ENCODE measurements at places on chromosomes 2 and 18. TPM values are rescaled to one million over a fixed set of nuclear protein-coding genes. Genes with fewer than 3 reads are reported as not detected.

- no peak for DNase-seq
Measured at GRCh38 chr18:13288509-13289133, 70.1 kb downstream of the LDLRAD4 start.

DNA sequence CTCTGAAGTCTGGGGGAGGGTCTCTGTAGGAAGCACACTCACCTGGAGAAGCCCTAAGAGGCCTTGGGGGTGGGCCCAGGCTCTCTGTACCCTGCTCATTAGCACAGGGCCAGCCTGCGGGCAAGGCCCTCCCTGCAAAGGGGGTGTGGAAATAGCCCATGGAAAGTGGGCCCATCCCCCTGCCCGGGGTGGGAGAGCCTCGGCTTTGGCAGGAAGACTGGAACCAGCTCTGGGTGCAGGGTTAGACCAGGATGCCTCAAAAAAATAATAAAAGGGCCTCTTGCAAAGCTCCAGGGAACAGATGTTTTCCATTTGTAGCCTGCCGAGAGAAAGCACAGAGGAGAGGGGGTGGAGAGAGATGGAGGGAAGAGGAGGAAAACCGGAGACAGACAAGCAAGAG lies 98.7 kb downstream of the STPG4 start:
- DNase-seq = no peak

DNA sequence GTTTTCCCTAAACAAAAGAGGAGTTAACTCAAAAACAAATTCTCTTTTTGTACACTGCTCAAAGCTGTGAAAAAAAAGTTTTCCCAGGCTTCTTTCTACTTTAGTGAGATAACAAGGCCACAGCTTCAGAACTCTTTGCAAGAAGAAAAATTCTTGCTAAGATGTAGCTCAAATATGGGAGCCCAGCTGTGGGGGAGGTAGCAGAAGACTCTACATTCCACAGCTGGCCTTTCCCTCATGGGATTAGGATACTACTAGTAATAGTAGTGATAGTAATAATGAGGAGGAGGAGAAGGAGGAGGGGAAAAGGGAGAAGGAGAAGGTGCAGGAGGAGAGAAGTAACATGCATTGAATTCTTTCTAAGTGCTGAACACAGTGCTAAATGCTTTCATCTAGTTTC lies 19.2 kb upstream of the CERS6 start:
- DNase-seq = no peak

DNA sequence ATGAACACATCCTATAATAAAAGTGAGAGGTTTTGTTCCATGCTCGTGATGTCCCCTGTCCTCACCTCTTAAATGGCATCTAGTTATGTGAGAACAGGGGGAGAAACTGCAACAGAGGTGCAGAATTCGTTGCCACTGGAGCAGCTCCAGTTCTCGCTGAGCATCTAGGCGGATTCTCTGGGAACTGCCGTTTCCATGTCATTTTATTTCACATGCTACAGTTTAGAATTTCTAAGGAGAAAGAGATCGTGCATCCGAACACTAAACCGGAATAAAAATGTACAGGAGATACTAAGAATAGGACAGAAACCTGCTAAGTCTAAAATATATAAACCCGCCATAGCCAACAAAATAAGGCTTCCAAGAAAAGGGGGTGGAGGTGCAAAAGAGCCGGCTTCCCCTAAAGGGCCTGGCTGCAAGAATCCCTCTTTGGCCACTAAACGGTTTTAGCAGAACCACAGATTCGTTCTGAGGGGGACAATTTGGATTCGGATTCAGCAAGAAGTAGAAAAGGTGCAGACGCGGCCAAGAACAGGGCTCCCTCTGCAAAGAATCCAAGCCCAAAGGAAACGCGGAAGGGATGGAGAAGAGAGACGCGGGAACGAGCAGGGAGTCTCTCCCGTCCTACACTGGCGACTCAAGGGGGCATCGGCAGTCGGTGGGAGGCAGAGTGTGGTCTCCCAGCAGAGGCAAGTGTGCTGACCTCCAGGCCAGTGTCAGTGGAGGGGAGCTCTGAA lies 1.3 kb downstream of the TMEM163 start:
- no peak for DNase-seq

GRCh38 chr2:22932288-22932687 lies 452.7 kb upstream of the KLHL29 start:
- DNase-seq = no peak

- DNase-seq = peak; percentile 72
Measured at GRCh38 chr2:159285929-159286708, at the start of gene WDSUB1. Gene WDSUB1 (minus strand): TSS chr2:159286703. CDS start chr2:159283069, 3,634 bp downstream.

DNA sequence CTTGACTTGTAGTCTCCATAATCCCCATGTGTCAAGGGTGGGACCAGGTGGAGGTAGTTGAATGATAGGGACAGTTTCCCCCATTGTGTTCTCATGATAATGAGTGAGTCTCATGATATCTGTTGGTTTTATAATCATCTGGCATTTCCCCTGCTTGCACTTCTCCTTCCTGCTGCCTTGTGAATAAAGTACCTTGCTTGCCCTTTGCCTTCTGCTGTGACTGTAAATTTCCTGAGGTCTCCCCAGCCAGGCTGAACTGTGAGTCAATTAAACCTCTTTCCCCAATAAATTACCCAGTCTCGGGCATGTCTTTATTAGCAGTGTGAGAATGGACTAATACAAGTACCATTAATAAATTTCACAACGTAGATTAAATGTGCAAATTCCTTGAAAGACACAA lies 102.3 kb upstream of the EPB41L5 start:
- no peak for DNase-seq

DNA sequence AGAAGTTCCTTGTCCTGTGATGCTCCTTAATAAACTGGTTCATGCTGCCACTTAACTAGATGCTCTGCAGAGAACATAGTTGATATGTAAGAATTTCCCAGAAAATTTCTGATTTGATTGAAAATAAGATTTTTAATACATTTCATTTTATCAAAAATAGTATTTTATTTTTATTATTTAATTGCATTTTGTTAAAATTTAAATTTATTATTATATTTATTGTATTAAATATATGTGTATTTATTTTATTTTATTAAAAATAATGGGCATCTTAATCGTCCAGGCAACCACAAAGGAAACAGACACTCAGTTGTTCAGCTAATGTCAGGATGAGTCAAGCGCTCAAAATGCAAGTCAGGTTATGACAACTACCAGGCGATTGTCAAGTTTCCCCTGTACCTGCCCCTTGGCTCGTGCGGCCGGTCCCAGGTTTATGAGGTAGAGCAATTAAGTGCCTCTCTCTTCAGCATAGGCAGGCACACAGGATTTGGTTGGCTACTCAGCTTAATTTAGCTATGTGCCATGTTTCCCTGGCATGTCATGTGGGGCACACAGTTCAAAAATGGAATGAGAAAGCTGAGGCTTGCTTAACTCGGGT lies 361.2 kb downstream of the RND3 start:
- DNase-seq = no peak

Gene BCL11A
- 139 TPM for total RNA-seq

DNA sequence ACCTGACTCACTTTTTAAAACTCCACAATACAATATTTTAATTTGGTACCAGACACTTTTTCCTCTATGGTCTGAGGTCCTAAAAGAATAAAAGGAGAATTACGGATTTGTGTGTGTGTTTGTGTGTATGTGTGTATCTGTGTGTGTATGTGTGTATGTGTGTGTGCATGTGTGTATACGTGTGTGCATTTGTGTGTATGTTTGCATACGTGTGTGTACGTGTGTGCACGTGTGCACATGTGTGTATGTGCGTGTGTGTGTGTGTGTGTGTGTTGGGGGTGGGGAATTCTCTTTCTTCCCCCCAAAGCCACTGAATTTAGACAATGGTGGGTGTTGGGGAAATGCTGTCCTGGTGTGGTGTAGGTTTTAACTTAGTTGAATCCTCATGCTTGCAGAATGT lies 807.7 kb upstream of the SALL3 start:
- no peak for DNase-seq

DNA sequence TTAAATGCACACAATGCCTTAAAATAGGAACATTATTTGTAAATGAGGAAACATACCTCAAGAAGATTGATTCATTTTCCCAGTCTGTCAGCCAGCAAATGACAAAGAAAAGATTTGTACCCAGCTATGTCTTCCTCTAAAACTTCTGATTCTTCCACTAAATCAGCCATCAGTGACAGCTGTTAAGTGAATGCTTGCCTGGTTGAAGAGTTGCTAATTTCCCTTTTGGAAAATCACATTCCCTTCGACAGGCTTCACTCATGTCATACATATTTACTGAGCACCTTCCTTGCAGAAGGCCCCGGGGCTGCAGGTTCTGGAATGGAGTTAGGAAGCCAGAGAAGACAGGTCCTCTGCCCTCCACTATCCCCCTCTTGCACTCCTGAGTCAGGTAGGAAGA lies 112.0 kb upstream of the SLC66A3 start:
- DNase-seq = no peak

Gene TMEM214
- total RNA-seq = 88.8 TPM

DNA sequence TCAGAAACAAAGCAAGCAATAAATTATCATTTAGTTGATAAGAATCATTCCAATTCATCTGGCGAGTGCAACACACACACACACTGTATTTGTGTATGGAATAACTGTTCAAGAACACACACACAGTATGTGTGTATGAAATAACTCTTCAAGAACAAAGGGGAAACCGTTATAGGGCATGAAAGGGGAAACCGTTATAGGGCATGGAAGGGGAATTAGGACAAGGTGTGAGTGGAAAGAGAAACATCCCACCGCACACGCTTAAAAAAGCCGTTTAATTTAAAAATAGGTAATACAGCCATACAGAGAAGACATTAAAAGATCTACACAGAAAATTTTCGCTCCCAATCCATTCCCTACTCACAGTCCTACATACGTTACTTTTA lies 607 bp upstream of the TSN start:
- DNase-seq = no peak

DNA sequence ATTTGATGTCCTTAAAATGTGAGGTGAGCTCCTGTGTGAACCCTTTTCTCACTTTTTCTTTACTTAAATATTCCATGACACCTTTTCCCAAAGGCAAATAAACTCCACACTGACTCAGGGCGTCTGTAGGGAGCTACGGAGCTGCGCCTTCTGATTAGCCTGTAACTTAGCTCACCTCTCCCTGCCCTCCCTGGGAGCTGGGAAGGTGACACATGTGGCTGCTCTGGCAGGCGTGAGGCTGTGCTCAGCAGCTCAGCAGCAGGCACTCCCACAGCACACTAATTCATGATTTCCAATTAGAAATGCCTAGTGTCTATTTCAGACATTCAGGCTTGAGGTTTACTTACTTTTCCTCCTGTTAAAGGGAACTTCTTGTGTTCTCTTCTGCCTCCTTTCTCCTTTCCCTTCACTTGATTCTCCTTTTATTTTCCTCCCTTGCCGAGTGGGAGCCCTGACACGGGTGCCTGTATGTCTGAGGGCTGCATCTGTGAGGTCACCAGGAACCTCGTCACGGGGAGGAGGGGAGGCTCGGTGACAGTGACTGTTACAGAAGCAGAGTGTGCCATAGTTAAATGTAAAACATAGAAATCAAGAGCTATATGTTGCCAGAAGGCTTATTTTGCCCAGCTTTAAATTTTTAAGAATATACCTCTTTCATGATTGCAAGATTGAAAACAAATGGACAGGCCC lies 437.1 kb downstream of the DCDC2C start:
- no peak for DNase-seq

Gene TTC32
- 20.8 TPM for total RNA-seq

Gene COPS8
- 59.7 TPM for total RNA-seq

- DNase-seq = no peak
Measured at GRCh38 chr18:71707985-71708500, 836.1 kb downstream of the CBLN2 start.

- no peak for DNase-seq
Measured at GRCh38 chr2:224427471-224427870, 25.6 kb upstream of the FAM124B start.

Gene UGT1A10
- not detected for total RNA-seq

Gene C18orf54
- 6.5 TPM for total RNA-seq

Gene C2orf76
- 8.4 TPM for total RNA-seq

Gene INHBB
- not detected for total RNA-seq

Gene TMEM178A
- total RNA-seq = 11.9 TPM

Gene SERPINB5
- total RNA-seq = 0.13 TPM

DNA sequence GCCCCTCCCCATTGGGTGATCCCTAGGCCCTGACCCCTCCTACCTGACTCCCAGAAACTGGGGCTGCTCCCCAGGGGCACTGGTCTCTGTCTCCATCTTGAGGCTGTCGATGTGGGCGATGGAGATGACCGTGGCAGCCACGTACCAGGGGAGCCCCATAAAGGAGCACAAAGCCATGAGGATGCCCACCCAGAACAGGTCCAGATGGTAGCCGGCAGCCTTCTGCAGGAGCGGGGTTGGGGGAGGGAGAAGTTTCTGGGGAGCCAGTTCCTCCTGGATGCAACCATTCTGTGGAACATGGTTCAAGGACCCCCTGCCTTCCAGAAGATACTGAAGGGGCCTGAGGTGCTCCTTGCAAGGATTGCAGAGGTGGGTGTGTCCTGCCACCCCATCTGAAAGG lies 34.0 kb downstream of the MTHFD2 start:
- no peak for DNase-seq

GRCh38 chr18:11957636-11958035 lies 23.7 kb upstream of the IMPA2 start:
- DNase-seq = no peak

- no peak for DNase-seq
Measured at GRCh38 chr2:225041207-225041850, 939 bp downstream of the DOCK10 start.

DNA sequence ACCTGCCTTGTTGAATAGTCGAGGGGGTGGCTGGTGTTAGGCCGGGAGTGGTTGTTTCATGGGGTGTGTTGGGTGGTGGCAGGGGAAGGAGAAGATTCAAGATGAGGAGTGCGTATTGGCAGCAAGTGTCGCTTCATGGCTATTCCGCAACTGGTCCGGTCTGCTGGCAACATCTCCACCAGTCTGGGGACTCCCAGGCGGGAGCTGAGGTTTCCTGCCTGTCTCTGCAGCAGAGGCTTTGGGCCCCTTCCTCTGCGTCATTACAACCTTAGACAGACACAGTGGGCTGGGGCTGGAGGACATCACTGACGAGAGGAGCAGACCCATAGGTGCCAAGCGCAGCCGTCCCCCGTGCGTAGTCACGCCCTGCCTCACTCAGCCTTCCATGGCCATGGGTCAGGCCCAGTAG lies 64.0 kb upstream of the MCFD2 start:
- no peak for DNase-seq

DNA sequence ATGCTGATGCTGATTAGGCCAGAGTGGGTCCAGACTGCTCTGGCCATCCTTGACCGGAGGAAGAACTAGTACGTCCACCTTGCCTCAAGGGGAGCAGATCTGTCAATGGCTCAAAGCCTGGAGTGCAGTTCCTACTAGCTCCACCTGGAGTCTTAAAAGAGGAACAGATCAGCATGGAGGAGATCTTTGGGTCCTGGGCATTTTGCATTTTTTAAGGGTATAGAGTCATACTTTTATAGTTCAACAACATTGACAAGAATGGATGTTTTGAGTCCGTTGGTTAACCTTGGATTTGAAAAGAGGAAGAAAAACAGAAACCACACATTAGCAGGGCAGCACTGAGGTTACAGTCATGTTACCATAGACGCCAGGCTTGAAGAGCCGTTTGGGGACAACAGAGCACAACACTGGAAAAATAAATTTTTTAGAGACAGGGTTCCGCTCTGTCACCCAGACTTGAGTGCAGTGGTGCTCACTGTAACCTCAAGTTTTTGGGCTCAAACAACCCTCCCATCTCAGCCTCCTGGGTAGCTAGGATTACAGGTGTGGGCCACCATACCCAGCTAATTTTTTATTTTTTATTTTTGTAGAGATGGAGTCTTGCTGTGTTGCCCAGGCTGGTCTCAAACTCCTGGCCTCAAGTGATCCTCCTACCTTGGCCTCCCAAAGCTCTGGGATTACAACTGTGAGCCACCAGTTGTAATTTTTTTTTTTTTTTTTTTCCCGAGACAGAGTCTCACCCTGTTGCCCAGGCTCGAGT lies 78.5 kb downstream of the PRKCE start:
- DNase-seq = no peak

Data from mesothelial cell of epicardium (in vitro differentiated cells).